Activated CD8-positive, alpha-beta memory T cell treated with anti-CD3 and anti-CD28 coated beads for 48 hours (primary cell): ENCODE measurements at places on chromosomes 3 and 15.

GRCh38 chr15:58469432-58470353, 37.9 kb downstream of the LIPC start:
- DNase-seq, result no peak

DNA sequence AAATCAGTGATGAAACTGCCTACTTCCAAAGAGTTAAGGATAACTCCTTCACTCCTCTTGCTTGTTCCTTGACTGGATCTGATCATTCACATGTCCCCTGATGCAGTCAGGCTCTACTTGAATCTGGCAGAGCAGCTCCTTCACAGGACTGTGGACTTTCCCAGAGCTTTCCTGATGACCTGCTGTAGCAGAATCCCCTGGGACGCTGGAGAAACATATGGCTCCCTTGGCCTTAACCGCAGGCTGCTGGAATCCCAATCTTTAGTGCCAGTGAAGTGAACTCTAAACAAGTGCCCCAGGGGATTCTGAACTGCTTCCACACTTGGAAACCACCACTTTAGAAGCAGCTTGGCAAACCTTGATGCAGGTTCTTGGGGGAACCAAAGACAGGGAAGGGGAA, 217.8 kb downstream of the CHST2 start:
- DNase-seq, result no peak

- DNase-seq, result no peak
Observed at GRCh38 chr3:195033531-195034091, 237.3 kb downstream of the XXYLT1 start.

DNA sequence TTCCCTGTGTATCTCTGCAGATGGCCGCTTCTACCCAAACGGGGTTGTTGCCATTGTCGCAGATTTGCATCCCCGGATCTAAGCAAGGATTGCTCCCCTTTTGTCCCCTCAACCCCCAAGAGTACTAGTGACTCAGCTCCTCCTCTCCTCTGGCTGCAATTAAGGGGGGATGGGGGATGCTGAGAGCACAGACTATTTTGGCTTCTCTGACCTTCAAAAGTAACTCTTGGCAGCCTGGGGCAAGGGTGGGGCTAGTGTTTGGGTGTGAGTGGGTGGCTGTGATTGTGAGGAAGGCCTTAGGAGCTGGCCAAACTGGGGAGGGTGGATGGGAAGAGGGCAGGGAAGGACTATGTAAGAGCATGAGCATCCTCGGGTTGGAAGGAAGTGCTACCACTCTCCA, 1.2 kb upstream of the MAP1A start:
- no peak for DNase-seq

GRCh38 chr3:195059006-195059350, 212.0 kb downstream of the XXYLT1 start:
- no peak for DNase-seq

DNA sequence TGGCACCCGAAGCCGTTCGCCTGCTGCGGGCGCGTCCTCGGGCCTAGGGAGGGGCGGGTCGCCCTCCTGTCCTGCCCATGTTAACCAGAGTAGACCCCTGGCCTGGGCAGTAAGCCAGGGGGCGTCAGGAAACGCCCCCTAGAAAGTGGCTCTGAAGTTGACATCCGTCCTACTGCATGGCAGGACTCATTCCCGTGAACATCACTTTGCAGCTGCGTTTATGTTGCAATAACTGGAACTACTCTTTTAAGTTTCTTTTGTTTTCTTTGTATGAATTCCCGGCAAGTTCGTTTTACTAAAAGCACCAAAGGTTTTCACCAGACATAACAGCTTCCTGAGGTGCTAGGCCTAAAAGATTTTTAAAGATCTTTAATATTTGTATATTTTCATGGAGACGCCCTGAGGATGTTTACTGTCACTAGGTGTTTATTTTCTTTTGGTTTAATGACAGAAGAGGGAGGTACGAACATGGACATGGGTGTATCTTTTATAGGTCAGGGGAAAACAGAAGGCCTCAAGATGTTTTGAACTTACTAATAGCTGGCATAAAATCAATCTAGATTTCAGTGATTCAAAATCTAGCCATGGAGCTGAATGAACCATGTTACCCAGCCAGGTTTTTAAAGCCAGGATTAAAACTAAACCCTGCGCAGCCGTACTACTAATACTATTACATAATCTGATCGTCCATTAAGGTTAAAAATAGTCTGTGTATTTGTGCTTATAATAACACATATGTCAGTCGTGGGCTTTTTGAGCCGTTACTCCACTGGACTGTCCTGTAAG, 1.0 kb downstream of the C15orf61 start:
- DNase-seq, result no peak

DNA sequence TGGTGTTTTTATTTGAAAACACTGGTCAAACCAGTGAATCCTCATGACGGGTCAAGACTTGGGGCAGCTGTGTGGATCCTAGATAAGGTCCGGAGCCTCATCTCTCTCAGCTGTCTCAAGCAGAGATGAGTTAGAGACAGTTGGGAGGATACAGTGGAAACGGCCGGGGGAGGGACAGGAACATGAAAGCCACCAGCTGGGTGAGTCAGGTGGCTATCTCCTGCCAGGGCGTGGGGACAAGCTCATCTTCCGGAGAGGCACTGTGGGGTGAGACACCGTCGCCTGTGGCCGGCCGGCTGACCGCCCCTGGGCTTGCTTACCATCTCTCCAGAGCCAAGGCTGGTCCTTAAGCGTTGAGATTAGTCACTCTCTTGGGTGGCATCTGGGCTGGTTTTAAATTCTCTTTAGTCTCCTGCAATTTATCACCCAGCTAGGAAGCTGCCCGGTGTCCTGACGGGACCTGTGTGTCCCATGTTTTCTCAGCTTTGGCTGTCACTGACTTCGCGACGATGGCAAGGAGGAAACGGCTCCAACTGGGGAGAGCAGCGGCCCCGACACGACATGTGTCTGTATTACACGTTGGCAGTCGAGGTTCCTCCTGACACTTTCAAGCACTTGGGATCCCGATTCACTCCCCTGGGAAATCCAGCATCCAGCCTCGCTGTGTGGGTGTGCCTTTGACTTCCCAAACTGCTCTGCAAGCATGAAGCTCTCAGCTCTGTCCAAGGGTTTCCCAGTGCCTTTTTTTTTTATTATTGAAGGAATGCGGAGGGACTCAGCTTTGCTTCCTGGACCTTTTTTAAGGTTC, 7.5 kb downstream of the ST8SIA2 start:
- no peak for DNase-seq

- DNase-seq, result no peak
Observed at GRCh38 chr15:86591994-86592735, 512.5 kb downstream of the AGBL1 start.

- DNase-seq, result no peak
Observed at GRCh38 chr3:9130345-9131305, 118.8 kb downstream of the SRGAP3 start.

- DNase-seq, result no peak
Observed at GRCh38 chr15:48730506-48730905, 80.4 kb downstream of the CEP152 start.

DNA sequence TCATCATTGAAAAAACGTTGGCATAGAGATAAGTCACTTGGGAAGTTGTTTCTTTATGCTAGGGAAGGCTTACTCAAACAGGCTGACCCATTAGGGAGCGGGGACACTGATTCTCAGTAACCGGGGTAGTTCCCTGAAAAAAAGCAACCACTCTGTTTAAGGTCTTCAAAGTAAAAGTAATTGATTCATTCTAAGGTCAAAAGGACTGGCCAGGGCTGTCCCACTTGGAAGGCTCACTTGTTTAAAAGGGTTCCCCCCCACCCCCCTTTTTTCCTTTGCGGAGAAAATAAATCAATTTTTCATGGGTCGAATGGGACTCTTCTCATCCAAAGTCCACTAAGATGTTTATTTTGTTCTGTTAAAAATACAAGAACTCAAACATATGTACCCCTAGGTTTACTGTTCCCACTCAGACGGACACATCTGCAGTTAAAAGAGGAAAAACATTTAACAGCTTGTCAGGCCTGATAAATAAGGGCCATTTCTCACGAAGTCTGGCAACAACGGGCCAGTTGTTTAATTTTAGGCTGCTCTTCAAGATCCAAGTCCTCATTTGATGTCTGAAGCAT, 53.0 kb downstream of the ARHGEF3 start:
- DNase-seq, result no peak

DNA sequence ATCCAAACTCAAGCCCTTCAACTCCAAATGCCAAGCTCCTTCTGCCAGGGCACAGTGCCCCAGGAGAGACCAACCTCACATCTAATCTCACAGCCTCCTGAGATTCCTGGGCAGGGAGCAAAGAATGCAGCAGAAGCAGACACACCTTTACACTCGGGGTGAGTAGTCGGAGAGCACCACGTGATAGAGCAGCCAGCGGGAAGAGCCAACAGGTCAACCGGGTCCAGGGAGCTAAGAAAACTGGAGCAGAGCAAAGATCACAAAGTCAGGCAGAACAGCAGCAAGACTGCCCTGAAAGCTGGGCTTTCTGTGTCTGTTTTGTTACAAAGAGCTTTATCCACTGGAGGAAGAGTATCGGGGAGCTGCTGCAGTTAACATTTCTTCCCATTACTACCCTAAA, 4.2 kb downstream of the B3GALNT1 start:
- no peak for DNase-seq

- no peak for DNase-seq
Observed at GRCh38 chr3:194905696-194906095, 220.0 kb downstream of the FAM43A start.

- no peak for DNase-seq
Observed at GRCh38 chr3:64828276-64828675, 140.5 kb upstream of the ADAMTS9 start.

- DNase-seq, result no peak
Observed at GRCh38 chr3:123590685-123591450, 6.0 kb upstream of the HACD2 start.

GRCh38 chr15:44075535-44075934, 119.5 kb downstream of the FRMD5 start:
- DNase-seq, result no peak

DNA sequence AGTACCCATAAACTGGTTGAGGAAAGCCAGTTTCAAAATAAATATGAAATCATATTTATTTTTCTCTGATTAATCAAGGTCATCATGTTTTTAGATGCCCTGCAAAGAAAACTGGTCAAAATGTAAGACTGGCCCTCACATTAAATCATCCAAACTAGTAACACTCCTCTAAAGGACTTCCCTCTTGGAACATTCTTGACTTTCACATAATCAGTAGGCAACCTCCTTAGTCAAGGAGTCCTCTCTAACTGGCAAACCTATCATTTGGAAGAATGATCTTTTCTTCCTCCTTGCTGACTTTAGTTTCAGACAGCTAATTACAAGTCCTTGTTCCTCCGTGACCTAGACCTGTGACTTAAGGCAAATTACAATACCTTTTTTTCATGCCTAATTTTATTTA, 82.5 kb upstream of the DCBLD2 start:
- no peak for DNase-seq

DNA sequence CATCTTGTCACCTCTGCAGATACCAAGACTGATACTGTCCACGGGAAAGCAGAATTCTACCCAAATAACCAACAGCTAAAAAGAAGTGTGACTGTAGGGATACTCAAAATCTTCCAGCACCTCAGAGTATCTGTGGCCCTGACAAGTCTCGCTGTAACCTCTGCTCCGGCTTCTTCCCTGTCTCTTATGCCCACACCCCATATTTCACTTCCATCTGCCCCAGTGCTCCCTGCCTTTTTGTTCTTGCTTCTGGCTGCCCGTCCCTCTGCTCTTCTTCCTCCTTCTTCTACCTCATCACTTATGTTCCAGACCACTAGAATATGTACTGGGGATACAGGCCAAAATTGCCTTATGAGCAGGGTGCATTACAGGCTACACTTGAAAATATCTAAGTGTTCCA, 45.4 kb downstream of the CRTAP start:
- no peak for DNase-seq

- no peak for DNase-seq
Observed at GRCh38 chr3:175713268-175713667, 854.1 kb downstream of the NAALADL2 start.

GRCh38 chr3:10194328-10195071, 29.8 kb downstream of the IRAK2 start:
- DNase-seq, result peak; percentile 40

DNA sequence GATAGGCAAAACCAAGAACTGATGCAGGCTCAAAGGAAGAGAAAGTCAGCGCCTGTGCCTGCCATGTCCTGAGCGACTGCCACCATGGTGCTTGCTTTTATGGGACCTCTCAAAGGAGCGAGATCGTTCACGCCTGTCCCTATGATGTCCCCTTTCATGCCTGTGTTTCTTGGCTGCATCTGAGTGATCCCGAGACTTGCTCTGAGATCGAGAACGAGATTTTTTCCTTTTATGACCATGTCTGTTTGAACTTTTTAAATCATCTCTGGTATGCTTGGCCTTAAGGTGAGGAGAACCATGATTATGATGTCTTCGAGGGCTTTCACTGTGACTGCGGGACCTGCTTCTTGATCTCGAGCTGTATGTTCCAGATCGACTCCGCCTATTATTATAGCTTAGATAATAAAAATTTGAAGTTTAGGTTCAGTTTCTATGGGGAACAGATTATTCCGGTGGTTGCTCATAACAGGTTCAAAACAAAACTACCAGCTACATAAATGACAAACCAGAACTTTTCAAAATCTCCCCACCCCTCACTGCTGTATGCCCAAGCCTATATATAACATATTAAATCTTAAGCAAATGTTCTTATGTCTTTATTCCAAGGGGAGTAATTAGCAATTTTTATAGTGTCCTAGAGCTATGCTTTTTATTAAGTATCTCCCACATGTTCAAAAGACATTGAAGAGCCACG, 11.6 kb downstream of the CCNL1 start:
- DNase-seq, result no peak

DNA sequence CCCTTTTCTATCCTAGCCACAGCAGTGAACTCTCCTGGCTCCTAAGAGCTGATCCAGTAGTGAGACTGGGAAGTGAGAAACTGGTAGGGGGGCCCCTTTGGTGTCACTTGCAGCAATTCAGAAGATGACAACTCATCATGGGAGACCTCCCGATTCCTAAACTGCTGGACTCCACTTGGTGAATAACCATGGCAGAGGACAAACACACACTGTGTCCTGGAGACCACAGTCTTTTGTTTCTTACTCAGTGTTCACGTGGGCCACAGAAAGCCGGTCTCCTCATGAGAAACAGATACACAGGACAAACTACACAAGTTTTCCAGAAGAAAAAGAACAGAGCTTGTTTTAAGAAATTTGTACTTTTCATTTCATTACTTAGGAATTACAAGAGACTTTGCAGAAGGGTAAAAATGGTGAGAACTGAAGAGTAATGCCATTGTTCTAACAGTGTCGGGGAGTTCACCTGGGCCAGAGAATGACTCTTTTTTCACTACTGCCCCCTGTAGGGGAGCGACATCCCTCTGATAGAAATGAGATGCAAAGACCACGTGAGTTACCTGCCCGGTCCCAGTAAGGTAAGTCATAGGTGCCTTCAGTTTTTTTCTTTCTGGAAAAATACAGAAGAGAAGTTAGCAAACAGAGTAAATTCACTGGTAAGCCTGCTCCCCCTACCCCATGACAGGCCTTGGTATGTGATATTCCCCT, 38.1 kb downstream of the ST3GAL6 start:
- DNase-seq, result no peak

- no peak for DNase-seq
Observed at GRCh38 chr3:107596639-107597038, 73.9 kb downstream of the BBX start.
